ENCODE measurements at places on chromosomes 4 and X.

GRCh38 chrX:36961590-36961989 is 46.6 kb upstream of the FAM47C start:
- DNase-seq = no peak

DNA sequence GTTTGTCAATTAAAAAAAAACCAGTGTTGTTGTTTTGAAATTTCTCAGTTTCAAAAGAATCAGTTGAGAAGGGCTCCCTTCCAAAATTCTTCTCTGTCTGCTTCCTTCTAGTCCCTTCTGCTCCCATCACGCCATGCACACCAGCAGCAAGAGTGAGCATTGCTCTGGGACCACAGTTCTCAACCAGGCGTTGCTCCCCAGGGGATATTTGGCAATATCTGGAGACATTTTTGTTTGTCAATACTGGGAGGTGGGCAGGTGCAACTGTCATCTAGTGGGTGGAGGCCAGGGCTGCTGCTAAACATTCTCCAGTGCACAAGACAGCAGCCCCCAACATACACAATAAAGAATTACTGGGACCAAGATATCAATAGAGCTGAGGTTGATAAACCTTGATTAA is 74.8 kb upstream of the EGFL6 start:
- DNase-seq = no peak

GRCh38 chr4:95093936-95094929 is 336.5 kb downstream of the BMPR1B start:
- no peak for DNase-seq

- peak; percentile 36 for DNase-seq
Measured at GRCh38 chrX:18410038-18410437, 15.4 kb upstream of the CDKL5 start.

GRCh38 chr4:57061395-57061794 is 48.8 kb downstream of the IGFBP7 start:
- DNase-seq = no peak

GRCh38 chr4:139728840-139729239 is 63.2 kb downstream of the MGST2 start:
- DNase-seq = no peak

GRCh38 chr4:74964311-74964710 is 31.4 kb downstream of the PARM1 start:
- DNase-seq = no peak

DNA sequence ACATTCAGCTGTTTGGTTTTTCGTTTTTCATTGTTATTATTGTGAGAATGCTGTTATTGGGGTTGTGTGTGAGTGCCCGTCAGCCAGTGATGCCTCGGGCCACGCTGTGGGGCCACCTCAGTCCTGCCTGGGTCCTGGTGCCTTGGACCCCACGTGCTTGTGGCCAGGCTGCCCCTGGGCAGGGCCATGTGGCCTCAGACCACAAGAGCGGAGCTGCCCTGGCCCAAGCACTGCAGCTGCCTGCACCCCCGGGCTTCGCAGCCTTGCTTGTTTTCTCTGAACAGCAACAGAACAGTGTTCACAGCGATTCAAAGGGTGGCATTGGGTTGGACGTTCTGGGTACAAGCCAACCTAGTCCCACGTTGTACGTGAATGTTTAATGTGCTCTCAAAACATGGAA is 56.9 kb downstream of the CPLX1 start:
- no peak for DNase-seq

GRCh38 chrX:44017676-44018075 is 44.5 kb upstream of the NDP start:
- DNase-seq = no peak

GRCh38 chr4:134762053-134762452 is 560.5 kb upstream of the PABPC4L start:
- no peak for DNase-seq

DNA sequence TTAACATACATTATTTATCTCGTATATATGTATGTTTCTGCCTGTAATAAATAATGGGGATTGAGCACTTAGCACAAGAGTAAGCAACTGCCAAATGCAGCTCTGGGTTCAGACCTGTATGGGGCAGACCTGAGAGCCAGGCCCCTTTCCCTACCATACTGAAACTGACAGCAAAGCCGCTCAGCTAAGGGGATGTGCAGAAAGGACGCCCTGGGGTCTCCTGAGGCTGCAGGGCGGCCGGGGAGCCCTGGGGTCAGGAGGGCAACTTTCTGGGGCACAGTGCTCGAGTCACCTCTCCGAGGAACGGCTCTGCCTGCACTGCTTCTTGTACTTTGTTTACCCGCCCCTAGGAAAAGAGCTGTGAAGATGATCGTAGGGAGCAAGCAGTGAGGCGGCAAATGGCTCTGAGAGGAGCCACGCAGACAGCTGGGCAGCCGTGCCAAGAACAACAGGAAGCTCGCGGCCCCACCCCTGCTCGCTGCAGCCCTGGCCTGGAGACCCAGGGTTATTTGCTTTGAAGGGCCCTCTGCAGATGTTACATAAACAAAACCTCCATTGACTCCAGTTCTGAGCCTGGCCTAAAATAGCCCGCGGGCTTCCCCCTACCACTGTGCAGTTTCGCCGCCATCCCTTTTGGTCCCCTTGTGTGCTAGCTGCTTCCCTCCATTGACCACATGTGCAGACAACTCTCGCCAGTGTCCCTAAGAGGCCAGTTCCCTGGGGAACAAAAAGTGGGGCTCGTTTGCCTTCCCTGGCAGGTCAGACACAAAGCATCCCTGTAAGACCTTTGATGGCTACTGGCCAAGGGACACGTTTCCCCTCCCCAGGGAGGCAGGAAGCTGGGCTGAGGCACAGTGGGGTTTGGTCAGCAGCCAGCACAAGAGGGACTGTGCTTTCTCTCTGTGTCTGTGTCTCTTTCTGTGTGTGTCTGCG is 111.3 kb upstream of the LNX1 start:
- peak; percentile 93 for DNase-seq

GRCh38 chr4:165359506-165359905 is 19.3 kb upstream of the CPE start:
- no peak for DNase-seq

- peak; percentile 19 for DNase-seq
Measured at GRCh38 chr4:105014635-105015034, 132.0 kb upstream of the TET2 start.

GRCh38 chr4:122548886-122549630 is 71.8 kb downstream of the IL21 start:
- no peak for DNase-seq

DNA sequence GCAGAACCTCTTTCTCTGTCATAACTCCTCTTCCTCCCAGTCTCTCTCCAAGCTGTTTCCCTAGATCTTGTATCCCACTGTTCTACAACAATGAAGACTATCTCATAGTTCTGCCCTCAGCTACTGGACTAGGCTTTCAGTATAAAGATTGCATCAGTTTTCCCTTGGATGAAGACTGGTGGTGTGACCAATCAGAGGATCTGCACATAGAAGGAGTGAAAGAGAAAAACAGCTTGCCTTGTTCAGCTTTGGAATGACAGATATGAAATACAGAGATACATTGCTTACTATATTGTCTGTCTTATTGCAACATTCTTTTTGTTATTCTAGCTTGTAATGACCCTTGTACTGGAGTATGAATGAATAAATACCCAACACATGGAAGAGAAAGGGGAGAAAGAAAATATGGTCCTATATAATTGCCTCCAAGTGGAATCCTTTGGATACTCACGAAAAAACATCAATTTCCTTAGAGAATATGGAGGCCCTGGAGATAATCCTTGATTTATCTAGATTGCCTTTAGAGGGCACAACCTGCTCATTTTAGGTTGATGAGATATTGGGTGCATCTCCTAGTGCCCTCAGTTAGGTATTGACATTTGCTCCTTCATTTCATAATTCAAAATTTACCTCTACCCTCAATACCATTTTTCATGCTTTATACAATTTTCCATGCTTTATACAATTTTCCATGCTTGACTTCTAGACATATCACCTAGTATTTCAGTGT is 395.8 kb downstream of the NAF1 start:
- no peak for DNase-seq

DNA sequence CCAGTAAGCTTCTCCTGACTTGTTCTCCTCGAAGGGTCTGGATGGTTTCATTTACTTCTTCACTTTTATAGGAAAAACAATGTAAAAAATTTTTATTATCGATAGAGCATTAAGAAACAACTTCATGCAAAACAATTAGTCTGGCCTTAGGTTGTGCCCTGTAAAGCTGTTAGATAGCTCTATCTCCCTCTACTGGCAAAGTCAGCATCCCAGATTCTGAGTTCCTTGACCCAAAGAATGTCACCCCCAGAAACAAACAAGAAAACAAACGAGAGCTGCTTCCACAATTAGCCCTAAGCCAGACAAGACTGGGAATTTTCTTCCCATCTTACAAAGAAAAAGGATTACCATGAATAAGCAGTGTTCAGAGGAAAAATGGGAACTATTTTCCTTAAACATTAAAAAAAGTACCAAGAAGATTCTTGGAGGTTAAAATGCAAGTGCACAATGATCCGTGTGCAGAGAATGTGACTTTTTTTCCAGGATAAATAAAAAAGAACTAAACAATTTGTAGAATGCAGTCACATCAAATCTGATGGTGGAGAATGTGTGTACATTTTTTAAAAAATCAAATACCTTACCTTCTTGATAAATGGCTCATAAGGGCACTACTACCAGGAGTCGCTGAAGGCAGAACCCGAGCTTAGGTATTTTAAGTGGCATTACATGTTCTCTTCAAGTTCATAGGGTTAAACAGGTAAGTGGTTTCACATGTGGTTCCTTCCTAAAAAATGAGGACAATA is 293.2 kb downstream of the FBXO8 start:
- DNase-seq = peak; percentile 17

DNA sequence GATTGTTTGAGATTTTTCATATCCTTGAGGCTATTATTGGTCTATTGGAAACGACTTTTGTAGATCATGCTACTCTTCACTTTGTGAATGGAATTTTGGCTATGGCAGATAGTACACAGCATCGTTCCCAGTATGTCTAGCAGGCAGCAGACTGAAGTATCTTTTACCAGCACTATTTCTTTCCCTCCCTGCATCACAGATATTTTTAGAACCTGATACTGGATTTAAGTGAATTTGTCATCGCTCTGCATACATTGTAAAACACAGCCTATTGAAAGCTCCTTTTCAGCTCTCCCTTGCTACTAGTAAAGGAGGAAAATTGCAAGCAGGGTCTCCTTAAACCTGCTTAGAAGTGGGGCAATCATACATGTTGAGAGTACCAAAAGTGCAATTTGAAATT is 133.6 kb downstream of the LUZP4 start:
- peak; percentile 26 for DNase-seq

DNA sequence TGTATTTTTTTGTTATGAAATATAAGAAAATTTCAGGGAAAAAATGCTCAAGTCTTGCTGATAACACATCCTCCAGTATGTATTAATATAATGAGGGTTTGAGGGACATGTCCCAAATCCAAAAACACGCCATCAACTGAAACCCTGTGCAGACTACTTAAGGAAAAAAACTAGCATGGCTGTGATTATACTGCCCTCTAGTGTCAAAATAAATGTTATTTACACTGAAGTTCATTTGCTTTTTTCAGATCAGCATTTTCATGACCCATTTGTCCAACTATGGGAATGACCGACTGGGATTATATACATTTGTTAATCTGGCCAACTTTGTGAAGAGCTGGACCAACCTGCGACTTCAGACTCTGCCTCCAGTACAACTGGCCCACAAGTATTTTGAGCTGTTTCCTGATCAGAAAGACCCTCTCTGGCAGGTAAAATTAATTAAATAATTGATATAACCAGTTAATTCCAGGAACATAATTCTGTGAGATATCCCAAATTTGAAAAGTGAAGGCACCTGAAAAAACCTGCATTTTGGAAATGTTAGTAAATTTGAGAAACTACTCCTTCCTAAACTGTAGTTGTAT is 128.5 kb downstream of the PRSS12 start:
- peak; percentile 66 for DNase-seq

DNA sequence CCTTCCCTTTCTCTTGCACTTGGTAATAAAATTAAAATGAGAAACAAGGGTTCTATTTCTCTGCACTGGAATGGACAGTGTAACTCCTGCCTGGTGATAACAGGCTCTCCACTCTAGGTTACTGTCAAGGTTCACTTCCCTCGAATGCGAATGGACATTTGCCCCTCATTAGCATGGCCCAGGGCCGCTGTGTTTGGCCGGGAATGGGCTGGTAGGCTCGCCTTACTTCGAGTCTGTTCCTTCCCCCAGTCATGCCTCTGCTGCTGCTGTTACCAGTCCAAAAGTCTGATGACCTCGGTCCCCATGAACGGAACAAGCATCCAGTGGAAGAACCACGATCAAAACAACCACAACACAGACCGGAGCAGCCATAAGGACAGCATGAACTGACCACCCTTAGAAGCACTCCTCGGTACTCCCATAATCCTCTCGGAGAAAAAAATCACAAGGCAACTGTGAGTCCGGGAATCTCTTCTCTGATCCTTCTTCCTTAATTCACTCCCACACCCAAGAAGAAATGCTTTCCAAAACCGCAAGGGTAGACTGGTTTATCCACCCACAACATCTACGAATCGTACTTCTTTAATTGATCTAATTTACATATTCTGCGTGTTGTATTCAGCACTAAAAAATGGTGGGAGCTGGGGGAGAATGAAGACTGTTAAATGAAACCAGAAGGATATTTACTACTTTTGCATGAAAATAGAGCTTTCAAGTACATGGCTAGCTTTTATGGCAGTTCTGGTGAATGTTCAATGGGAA is 61.5 kb downstream of the EDNRA start:
- no peak for DNase-seq

GRCh38 chrX:2383144-2383543 is 117.6 kb downstream of the DHRSX start:
- DNase-seq = no peak

DNA sequence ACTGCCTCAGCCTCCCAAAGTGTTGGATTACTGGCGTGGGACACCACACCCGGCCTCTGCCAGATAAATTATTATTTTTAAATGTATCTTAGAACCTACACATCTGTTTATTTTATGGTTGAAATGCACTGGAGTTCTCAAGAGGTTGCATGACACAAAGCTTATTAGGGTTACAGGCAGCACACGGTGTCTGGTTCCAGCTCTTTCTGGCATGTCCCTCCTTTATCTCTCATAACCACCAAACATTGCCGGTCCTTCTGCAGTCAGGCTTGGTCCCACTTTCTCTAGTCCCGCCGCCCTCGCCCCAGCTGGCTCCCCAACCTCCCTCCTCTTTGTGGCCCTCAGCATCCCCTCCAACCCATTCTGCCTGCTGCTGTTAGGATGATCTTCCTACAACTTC is 39.7 kb upstream of the SPRY1 start:
- peak; percentile 29 for DNase-seq

DNA sequence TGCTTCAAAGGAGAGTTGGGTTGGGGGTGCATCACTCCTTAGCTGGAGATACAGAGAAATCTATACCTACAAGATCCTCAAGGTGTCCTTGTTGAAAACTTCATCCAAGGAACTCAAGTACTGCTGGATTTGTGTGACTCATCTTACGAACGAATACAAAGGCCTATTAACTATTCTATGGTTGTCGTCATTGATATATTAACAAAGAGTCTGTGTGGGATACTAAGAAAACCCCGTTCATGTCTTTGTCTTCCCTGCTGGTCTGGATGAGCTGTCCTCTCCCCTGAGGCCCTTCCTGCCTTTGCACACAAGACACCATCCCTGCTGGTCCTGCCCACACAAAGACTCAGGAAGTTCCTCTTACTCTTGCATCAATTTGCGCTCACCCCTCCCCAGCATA is 54.9 kb upstream of the IRF2 start:
- no peak for DNase-seq

GRCh38 chr4:75655562-75655961 is 17.6 kb downstream of the G3BP2 start:
- no peak for DNase-seq

GRCh38 chr4:105587841-105588240 is 35.4 kb downstream of the ARHGEF38 start:
- DNase-seq = no peak
